ENCODE measurements at places on chromosomes 4 and X.

DNA sequence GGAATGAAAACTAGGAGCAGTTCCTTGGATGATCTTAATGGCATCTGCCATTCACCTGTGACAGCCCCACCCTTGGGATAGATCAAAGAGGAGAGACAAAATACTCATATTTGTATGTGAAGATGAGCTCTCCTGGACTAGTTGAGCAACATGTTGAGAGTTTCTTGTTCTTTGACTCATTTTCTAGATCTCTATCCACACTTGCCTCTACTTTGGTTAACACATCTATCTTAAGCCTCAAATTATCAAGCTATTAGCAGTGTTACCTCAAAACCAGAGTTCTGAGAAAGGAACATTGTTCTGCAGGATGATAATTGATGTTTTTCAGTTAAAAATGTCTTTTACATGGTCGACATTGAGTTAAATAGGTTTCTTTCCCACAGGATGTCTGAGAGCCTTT lies 94.2 kb upstream of the TEX13D start:
- no peak for DNase-seq

DNA sequence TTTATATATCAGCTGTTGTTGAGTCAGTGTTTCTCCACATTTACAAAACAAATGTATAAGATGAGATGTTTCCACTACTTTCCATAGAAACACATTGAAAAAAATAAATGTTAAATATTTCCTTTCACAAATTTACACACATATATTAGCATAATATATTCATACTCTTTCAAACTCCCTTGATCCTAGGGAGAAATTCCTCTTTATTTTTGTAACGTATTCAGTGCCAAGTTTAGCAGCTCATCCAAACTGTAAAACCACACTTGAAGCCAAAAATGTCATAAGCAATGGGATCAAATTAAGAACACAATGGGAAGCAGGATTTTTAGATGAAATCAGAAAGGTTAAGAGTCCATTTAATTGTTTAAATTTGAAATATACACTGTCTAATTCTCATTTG lies 381.1 kb upstream of the MAD2L1 start:
- no peak for DNase-seq

DNA sequence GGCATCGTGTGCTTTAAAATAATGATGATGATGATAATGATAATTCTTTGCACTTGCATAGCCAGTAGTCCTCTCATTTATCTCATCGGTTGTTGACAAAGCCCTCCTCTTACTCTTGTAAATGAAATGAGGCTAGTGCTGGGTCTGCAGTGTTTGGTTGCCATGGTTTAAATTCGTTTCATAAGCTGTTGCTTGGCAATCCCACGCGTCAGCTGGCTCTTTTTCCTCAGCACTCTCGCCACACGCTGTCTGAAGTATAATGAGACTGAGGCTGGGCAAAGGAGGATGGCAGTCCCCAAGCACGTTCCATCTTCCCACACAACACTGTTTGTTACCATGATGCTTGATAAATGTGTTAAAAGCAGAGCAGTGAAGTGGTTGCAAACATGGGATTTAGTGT lies 15.5 kb downstream of the PAGE4 start:
- DNase-seq = no peak

DNA sequence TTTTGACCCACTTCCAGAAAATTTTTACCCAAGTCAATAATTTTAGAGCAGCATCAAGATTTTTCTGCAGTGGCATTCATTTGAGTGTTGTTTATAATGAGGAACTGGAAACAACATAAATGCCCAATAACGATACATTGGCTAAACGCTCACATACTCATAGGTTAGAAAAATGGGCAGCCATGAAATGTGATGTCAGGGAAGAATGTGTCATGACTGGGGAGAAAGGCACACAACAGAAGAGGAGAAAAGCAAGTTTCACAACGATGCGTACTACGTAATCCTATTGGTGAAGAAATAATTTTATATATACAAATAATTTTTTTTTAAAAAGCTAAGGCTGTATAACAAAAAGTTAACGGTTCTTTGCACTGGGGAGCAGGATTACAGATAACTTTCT lies 33.6 kb upstream of the MAP3K15 start:
- no peak for DNase-seq

DNA sequence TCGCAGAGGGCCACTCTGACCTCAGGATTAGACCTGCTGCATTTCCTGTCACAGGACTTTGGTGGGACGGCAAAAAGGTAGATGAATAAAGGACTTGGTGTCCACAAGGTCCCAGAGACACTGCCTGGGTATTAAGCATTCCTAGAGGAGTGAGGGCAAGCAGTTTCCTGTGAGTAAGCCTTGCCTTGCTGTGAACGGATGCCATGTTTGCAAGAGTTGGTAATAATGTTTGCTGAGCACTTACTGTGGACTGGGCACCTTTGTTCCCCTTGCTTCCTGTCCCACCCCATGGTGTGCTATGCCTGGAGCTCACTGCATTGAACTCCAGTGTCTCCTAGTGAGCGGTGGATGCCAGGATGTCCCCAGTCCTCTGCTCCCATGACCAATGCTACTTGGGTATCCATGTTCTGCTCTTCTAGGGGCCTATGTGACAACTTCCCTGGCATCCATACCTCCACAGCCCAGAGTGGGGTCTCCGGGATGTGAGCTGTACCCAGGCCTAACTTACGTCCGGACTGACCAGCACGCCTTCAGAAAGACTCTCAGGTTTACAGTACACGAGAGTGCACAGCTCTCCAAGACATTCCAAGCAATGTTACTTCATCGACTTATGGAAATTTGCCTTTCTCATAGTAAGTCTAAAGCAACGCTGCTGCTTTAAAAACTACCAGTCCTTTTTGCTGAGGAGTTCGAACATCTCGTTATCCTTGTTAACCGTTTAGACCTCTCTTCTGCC lies 95.5 kb upstream of the MSX1 start:
- no peak for DNase-seq

- no peak for DNase-seq
These were observed 13.3 kb downstream of the SLC38A5 start for GRCh38 chrX:48456628-48457331.

GRCh38 chr4:145487631-145488030 lies 6.0 kb downstream of the SMAD1 start:
- DNase-seq = peak; percentile 26

DNA sequence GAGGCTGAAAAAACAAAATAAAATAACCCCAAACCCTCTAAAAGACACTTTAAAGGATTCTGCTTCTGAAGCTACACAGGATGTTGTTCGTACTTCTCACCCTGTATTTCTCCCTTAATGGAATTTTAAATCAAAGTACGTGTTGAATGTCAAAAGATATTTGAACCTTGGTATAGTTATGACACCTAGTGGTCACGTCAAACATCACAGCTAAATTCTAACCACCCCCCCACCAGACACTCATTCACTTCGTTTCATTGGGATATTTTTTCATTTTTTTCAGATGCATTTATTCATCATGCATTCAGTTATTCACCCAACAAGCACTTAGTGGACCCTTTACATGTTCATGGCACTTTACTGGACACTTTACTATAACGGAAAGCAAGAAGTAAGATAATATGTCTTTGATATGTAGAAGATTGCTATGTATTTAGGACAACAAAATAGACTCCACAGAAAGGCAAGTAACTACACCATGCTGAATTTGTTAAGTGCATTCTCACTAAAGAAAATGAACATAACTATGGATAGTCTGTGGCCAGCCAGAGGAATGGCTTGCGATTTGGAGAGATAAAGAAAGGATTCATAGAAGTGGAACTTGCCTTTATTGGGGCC lies 62.5 kb upstream of the GPR174 start:
- no peak for DNase-seq

- DNase-seq = no peak
These were observed 115.3 kb downstream of the LDB2 start for GRCh38 chr4:16783119-16783518.

- no peak for DNase-seq
These were observed 21.5 kb downstream of the RXFP1 start for GRCh38 chr4:158543191-158543590.

DNA sequence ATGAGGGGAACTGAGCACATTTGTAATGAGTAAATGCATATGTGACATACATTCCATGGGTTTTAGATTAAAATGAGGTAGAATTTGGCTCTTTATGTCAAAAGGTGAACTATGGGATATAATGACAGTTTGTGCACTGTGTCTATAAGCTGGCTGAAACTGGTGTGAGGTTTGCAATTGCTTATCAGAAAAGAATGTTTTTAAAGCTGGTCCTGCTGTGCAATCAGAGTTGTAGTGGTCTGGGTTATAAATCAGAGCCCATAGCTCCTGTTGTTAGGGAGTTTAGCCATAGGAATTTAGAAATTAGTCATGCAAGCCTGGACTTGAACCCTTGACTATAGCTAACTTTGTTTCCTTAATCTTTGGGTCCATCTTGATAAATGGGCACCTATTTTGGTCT lies 23.1 kb upstream of the GATB start:
- no peak for DNase-seq

DNA sequence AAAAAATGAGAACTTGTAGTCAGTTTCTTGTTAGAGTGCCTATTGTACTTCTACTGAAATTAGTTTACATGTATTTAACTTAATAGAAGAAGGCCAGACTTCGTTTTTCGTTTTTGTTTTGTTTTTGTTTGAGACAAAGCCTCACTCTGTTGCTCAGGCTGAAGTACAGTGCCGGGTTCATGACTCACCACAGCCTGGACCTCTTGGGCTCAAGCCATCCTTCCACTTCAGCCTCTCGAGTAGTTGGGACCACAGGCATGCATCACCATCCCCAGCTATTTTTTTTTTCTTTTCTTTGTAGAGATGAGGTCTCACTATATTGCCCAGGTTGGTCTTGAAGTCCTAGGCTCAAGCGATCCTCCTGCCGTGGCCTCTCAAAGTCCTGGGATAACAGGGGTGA lies 793.9 kb downstream of the ADGRL3 start:
- no peak for DNase-seq

- no peak for DNase-seq
These were observed 815.0 kb upstream of the PCDH10 start for GRCh38 chr4:132334081-132334480.

DNA sequence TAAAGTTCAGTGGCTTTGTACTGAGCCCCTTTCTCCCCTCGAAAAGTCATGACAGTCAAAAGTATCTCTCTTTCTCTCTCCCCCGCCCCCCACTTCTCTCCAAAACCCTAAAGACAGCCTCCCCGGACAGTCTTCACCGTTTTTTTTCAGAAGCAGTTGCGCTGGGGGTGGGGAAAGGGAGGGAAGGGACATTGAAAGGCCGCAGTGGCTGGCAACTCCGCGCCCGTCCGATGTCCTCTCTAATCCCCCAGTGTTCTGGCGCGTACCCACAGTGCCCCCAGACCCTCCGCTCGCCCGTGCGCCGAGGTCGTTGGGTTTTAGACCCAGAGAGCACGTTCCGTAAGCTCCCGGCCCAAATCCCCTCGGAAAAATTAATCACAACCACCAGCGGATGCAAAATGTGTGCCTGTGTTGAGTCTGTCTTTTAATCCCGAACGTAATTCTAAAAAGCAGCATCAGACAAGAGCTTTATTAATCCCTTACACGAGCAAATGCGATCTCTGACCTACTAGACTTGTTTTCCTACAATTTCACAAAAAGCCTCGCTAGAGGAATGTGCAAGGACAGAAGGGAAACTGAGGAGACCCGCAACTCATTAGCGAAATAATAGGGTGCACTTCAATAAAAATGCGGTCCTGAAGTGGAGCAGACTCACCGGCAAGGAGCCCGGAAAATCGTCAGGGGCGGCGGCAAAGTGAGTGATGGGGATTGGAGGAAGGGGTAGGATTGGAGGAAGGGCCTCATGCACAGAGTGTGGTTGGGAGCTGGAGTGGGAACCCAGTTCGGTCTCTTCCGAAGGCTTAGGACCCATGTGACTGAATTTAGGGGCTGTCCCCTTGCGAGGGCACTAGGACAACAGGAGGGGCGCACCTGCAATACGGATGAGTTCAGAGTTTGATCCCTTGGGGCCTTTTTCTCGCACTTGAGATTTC lies 12.2 kb upstream of the PRDM8 start:
- DNase-seq = peak; percentile 20

GRCh38 chrX:38066934-38067333 lies 60.6 kb downstream of the SYTL5 start:
- DNase-seq = no peak

DNA sequence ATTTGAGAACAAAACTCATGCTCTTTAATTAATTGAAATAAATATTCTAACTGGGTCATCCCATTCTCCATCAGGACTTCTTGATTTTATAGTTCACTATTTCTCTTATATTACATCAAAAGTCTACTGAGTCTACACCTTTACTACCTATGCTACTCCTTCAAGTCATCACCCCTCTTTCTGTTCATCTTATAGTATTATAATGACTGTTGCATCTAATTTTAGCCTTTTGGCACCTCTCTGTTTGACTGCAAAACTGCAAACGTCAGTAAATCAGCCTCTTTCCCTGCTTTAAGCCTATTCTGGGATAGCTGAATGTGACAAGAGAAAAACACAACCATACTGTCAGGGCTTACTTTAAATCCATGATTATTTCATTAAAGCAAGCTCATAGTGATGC lies 639.1 kb downstream of the GABRG1 start:
- no peak for DNase-seq

DNA sequence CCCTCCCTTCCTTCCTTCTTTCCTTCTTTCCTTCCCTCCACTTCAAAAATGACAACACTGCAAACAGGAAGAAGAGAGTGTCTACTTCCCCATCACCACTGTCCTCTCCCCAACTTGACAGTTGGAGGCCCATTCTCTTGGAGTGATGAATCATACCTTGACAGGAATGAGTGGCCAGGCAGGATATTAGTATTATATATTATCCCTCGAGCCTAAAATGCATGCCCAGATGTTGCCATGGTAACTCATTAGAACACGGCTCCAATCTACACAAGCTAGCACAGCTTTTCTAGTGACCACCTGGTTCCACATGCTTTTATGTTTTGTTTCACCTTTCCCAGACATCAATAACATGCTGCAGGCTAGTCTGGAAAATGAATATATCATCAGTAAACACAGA lies 71.3 kb upstream of the LHFPL1 start:
- DNase-seq = no peak

DNA sequence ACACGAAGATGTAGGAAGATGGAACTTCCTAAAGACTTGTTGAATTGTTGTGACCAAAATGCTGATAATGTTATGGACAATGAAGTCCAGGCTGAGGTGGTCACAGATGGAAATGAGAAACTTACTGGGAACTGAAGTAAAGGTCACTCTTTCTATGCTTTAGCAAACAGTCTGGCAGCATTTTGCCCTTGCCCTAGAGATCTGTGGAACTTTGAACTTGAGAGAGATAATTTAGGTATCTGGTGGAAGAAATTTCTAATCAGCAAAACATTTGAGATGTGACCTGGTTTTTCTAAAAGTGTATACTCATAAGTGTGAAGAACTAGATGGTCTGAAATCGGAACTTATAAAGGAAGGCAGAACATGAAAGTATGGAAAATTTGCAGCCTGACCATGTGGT lies 1785.9 kb downstream of the PCDH7 start:
- DNase-seq = no peak

All from activated naive CD4-positive, alpha-beta T cell treated with anti-CD3 and anti-CD28 coated beads, Interleukin-2, amount 50 U/mL, for 16 hours (primary cell).